ENCODE measurements at places on chromosomes 16 and 17.

DNA sequence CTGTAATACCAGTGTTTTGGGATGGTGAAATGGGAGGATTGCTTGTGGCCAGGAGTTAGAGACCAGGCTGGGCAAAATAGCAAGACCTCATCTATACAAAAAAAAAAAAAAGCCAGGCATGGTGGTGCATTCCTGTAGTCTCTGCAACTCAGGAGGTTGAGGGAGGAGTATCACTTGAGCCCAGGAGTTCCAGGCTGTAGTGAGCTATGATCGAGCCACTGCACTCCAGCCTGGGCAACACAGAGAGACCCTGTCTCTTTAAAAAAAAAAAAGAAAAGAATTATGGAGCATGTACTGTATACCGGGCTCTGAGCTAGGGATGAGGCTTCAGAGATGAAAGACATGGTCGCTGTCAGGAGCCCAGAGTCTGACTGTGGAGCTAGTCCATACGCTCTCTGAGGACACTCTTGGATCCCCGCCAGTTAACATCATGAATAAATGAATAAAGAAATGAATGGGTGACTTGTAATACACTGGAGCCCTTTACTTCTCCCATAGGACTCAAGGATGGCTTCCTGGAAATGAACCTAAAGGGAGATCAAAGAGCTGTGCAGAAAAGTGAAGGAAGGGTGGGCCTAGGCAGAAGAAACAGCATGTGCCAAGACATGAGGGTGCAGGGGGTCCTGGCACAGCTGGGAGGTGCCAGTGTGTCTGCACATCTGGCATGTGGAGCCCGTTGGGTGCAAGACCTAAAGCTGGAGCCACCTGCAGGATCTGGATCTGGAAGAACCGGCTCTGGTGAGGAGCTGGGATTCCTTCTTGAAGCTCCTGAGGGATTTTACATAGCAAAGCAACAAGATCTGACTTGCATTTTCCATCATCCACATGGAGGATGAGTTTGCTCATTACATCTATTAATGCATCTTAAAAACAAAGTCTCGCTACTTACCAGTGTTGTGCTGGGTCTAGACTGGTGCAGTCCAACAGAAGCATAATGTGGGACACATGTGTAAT lies 120.4 kb downstream of the IRX3 start:
- DNase-seq, result no peak

DNA sequence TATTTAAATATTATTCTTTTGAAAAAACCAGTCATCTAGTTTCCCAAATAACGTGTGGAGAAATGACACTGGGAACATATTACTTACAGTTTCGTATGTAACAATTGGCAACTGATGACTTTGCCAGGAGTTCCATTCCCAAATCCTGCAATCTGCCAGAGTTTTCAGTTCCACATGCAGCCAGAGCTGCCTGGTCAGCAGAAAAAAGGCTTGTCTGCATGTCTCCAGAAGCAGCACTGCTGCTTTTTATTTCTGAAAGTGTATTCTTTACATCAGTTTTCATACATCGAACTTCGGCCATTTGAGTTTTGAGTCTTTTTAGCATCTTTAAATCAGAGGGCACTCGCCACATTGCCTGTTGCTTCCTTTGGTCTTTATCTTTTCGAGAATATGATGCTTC lies 78.4 kb downstream of the TRIM37 start:
- no peak for DNase-seq

GRCh38 chr17:65389949-65390348 lies 171.5 kb downstream of the AXIN2 start:
- peak; percentile 85 for DNase-seq

DNA sequence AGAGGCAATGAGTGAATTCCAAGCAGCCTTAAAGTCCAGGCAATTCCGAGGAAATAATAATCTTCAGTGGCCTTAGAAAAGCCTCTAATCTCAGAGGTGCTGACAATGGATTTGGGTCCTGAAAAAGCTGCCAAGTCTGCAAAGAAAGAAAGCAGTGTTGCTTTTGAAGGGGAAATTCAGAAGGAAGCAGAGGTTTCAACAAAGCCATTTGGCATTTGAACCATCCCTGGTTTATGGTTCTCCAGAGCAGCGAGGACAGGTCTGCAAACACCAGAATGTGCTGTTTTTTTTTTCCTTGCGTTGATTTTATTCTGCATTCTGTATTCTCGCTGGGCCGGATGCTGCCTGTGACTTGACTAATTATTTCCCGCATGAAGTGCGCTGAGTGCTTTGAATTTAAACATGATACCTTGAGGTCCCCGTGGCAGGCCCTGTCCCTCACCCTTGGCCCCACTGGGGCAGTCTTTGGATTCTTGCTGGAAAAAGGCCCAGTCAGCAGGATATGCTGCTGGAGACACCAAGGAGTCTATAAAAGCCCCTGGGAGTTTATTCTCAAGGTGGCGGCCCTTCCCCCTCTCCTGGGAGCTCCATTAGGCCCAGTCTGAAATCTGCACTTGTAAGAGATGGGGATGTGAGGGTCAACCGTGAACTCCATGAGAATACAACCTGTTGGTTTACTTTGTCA lies 338.3 kb downstream of the HAPSTR1 start:
- no peak for DNase-seq

DNA sequence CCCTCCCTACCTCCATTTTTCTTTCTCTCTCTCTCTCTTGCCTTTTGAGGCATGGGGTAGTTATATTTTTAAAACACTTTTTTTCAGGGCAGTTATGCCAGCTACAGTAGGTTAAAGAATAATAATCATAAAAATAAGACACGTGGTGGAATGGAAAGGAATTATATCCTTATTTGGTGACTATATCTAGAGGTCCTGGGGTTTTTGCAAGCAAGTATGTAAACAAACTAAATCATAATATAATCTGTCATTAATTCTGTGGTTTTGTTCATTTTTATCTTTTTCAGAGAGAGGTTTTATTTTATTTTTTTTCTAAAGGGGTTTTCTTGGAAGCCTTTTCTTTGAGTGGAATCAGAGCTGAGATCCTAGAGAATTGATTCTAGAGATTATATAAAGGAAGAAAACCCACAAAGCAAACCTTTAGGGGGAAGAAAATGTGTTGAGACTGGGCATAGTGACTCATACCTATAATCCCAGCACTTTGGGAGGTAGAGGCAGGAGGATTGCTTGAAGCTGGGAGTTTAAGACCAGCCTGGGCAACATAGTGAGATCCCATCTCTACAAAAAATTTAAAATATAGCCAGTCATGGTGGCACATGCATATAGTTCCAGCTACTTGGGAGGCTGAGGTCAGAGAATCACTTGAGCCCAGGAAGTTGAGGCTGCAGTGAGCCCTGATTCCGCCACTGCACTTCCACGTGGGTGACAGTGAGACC lies 53.2 kb downstream of the NQO1 start:
- DNase-seq, result no peak

DNA sequence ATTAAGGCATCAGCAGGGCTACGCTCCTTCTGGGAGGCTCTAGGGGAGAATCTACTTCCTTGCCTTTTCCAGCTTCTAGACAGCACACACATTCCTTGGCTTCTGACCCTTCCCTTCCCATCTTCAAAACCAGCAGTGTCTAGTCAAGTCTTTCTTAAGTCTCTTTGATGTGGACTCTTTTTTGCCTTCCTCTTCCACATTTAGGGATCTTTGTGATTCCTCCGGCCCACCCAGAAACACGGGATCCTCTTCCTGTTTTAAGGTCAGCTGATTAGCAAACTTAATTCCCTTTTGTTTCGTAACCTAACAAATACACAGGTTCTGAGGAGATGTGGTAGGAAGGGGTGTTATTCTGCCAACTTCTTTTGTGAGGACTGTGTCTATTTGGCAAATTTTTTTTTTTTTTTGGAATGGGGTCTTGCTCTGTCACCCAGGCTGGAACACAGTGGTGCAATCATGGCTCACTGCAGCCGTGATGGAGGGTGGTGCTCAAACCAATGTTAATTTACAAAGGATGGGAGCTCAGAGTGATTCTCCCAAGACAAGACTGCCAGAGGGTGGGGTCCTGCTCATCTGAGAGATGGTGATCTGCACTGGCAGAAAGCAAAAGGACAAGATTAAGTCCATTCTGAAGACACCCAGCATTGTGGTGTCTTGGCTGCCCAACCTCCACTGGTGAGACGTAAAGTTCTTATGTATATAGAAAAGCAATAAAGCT lies 14.7 kb downstream of the KNOP1 start:
- DNase-seq, result no peak

DNA sequence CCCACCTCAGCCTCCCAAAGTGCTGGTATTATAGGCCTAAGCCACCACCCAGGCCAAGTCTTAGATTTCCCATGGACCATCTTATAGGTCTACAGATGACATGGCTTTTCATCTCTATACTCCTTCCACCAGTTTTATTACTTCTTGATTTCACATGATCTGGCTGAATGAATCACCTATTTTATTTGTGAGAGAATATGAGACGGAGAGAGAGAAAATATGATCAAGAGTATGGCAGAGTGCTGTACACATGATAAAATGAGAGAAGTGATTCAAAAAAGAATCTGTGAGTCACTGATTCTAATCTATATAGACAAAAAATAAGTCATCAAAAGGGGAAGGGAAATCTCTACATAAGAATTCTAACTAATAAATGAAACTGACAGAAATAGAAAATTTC lies 13.7 kb downstream of the ACSM1 start:
- DNase-seq, result no peak

- DNase-seq, result no peak
These were observed 41.6 kb downstream of the SNX11 start for GRCh38 chr17:48148854-48149786.

DNA sequence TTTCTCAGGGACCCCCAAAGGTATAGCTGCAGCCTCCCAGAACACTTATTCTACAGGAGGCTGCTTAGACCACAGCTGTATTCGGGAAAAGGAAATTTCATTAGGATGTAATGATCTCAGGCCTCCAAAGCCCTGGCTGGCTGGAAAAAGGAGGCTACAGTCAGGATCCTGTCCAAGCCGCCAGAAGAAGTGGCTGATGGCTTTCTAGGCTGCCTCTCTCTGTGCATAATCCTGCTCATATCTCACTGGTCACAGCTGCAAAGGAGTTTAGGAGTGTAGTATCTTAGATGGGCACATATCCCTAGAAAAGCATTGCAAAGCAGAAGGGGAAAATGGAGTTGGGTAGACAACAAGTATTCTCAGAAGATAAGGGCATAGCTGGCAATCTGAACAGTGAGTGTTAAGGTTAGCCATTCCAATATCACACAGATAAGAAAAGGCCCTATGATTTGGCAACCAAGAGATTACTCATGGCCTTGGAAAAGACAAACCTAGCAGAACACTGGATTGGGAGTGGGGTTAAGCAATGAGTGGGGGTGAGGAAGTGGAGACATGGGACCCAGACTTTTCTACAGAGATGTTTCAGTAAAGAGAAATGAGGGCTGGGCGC lies 26.0 kb upstream of the PRKCA start:
- DNase-seq, result peak; percentile 11

- no peak for DNase-seq
These were observed 70.3 kb downstream of the RAI1 start for GRCh38 chr17:17751489-17752088.

DNA sequence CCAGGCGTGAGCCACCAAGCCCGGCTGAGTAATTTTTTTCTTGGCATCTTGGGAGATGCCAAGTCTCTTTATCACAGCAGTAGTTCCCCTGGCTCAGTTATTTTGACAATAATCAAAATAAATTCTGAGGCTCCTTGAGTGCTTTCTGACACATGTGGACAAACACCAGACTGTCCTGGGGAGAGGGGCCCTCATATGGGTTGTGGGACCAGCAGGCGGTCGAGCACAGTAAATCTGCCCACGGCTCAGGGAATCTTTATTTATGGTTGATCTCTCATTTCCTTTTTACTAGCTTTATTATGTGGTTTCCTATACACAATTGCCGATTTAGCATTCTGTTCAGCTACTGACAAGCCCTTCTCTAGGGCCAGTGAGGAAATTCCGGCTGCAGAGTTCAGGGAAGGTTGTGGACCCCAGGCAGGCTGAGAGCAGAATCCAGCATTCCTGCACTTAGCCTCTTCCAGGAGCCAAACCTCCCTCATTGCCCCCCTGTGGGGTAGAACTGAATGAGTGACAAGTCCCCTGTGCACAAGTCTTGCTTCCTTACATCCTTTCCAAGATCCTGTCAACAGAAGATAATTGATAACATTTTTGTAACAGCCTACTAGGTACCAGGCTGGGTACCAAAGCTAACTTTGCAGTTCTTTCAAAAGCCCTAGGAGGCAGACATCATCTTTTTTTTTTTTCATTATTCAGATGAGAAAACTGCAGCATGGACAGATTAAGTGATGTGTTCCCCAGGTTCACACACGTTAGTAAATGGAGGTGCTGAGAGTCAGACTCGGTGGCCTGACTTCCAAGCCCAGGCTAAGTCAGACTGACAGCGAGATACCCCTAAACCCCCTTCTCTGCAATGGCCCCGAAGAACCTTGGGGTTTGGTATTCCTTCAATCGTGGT lies 40.2 kb downstream of the HS3ST3B1 start:
- DNase-seq, result no peak

Measured in AG10803 (cell line).